Mononuclear cell (primary cell): ENCODE measurements at places on chromosomes 7 and 10. TPM values are rescaled to one million over a fixed set of nuclear protein-coding genes. Genes with fewer than 3 reads are reported as not detected.

The CCL24 gene
- total RNA-seq: not detected

The HOXA5 gene
- total RNA-seq: 3.0 TPM

The ANKRD30A gene
- total RNA-seq: not detected

The FOXK1 gene
- total RNA-seq: 41.5 TPM

The DGKI gene
- 0.21 TPM for total RNA-seq
